ENCODE measurements at places on chromosomes 1 and 21.

- peak; percentile 93 for DNase-seq
Measured at GRCh38 chr1:16181887-16182719, 26.2 kb upstream of the EPHA2 start.

GRCh38 chr1:28244549-28245251, 8.8 kb downstream of the ATP5IF1 start:
- DNase-seq, result no peak

DNA sequence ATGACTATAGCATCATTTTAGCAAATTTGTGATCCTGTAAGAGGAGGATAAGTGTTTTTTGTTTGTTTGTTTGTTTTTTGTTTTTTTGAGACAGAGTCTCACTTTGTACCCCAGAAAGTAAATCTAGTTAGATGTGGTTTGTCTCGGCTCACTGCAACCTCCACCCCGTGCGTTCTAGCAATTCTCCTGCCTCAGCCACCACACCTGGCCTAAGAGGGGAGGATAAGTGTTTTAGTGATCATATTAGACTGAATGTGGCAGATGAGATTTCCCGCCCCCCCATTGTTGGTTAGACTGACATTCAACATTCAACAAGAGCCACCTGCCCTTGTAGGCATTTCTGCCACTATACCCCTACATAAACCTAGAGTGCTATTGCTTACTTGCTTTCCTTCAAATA, 98.5 kb downstream of the OSBPL9 start:
- no peak for DNase-seq

DNA sequence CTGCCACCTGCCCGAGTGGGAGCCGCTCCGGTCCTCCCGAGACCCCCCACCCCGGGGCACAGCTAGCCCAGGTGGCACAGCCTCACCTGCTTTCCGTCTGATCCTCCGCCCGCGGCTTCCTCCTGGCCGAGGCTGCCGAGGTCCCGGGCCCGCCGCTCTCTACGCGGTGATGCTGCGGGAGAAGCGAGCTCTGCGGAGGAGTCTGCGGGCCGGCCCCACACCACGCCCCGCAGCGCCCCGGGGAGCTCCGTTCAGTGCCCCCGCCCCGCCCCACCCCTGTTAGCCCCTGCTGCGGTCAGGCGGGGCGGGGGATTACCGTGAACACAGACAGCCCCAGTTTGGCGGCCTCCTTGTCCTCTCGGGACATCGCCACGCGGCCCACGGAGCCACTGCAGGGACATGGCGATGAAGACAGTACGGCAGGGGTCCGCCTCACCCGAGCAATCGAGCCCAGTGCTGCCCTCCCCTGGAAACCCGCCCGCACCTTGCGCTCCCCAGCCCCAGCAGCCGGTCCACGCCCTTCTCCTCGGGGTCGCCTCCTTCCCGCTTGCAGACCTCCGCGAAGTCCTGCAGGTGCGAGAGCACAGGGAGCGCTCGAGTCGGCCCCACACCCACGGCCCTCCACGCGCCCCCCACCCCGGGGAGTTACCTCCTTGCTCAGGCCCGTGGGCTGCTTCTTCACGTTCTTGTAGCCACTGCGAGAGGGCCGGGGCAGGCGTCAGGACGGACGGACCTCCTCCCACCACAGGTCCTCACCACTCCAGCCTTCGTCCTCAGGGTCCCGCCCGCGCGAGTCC, 933 bp downstream of the C1orf35 start:
- no peak for DNase-seq
